ENCODE measurements at places on chromosomes 7 and 10.

DNA sequence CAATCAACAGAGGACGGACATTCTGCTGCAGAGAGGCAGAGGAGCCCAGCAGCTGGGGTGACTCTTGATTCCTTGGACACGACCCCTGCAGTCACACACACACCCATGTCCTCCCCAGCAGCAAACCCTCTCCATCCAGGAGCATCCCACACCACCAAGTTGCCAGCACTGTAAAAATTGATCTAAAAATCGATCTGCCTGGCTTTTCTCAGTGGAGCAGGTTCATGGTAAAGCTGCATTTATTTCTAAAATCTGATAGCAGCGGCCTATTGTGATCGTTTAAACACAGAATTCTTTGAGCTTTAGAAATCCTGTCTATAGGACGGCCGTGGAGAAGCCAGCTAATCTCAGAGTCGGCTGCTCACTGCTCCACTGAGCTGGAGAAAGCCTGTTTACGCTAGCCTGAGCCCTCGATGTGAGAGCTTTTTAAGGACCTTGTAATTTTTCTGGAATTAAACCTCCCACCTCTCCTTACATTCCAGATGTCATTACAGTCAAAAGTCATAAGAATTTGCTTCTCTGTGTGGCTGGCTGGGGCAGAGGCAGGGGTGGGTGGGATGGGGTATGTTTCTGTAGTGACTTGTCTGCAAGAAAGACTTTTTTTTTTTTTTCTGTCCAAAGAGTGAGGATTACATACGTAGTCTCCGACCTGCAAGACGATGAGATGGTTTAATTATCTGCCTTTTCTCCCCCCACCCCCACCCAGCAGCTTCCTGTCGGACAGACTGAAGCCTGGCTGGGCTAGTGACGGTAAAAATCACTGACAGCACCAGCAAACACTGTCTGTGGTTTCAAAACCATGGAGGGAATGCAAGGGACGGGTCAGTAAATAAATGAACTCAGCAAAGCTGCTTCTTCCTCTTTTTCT lies 31.6 kb downstream of the TRIM8 start:
- peak; percentile 83 for DNase-seq

DNA sequence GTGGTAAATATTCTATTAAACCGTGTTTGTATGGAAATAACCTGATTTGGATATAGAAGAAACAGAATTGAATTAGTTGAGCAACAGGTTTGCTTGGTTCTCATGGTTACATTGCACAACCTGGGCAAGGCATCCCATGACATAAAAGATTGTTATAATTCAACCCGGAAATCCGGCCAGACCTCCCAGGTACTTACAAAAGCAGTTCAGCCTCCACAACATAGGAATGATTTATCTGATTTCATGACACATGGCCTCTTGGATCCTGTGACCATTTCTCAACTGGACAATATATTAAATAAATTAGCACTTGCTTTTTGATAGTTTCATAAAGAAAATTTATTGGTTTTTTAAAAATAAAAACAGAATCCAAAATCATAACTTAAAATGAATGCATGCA lies 55.1 kb upstream of the PTPN12 start:
- DNase-seq = no peak

DNA sequence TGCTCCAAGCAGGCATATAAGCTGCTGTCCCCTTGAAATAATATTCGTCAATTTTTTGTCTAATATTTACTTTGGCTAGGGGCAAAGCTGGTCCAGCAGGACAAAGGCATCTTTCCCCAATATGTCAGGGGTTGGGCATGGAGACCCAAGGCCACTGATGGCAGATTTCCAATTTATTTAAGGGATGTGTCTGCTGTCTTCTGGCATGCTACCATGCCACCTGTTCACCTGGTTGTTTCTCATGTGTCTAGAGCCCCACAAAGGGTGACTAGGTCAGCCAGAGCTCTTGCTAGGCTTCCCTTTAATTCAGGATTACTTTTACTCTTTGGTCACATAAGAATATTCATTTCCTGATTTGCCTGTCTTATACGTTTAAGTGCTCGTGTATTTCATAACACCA lies 22.1 kb upstream of the SYPL1 start:
- no peak for DNase-seq

GRCh38 chr10:112307358-112308124 lies 24.3 kb downstream of the TECTB start:
- peak; percentile 77 for DNase-seq

- DNase-seq = peak; percentile 56
Measured at GRCh38 chr10:88987243-88987725, 3.3 kb upstream of the FAS start.

DNA sequence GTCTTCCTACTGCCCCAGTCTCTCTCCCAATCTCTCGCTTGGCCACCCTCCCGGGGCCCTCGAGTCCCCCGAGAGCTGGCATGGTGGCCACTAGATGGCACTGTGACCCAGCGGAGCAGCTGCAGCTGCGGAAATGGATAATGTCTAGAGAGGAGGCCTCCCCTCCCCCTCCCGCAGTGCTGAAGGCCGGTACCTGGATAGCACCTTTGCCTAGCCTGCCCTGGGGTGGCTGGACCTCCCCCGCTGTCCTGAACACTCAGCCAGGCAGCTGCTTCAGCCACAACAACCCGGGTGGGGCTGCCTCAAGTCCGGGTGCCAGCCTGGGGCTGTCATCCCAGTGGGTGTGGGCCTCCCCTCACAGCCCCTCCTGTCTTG lies 65.2 kb downstream of the GOLGA7B start:
- DNase-seq = peak; percentile 82

DNA sequence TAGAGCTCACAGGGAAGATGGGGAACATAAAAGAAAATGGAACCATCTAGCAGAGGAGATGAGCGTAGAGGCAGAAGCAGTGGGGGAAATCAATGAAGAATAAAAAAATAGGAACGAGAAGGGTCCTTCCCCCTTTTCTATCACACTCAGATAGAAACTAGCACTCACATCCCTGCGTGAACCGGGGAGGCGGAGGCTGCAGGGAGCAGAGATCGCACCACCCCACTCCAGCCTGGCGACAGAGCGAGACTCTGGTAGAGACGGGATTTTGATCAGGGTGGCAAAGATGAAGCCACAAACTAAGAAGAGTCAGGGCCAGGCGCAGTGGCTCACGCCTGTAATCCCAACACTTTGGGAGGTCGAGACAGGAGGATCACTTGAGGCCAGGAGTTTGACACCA lies 64.7 kb upstream of the ECHDC3 start:
- DNase-seq = no peak

- DNase-seq = peak; percentile 23
Measured at GRCh38 chr7:122485856-122486255, 181.3 kb upstream of the FEZF1 start.

GRCh38 chr10:86400705-86401587 lies 34.4 kb upstream of the GRID1 start:
- peak; percentile 54 for DNase-seq

DNA sequence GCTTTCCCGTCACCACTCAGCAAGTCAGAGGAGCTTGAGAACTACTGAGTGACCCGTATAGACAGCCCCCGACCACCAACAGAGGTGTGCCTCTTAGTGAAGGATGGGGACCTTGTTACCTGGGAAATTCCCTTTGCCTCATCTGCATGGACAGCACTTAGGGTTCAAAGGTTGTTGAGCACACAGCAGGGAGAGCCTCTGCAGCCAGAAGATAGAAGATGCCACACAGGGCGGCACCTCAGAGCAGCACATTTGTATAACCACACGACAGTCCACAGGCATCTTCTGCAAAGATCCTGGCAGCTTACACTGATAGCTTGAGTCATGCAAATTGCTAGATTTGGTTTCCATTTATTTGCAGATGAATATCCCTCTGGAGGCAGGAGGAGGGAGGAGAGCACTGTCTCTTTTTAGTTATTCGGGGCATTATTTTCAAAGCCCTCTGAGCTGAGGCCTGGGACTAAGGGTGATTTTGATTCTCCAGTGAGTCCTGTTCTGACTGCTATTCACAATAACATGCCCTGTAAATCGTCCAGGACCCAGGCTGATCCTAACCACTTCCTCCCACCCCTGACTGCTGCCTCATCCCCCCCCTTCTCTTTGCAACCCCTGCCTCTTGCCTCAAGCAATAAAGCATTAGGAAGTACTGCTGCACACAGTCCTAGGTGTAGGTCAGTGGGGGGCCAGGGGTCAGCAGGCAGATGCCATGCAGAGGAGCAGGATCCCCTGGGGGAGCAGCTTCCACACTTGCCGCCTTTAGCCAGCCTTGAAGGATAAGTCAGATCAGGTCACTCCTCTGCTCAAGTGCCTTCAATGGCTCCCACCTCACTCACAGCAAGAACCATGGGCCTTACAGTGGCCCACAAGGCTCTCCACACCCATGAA lies 24.6 kb upstream of the INMT start:
- DNase-seq = no peak
